Mesothelial cell of epicardium (in vitro differentiated cells): ENCODE measurements at places on chromosomes 6 and 20. TPM values are rescaled to one million over a fixed set of nuclear protein-coding genes. Genes with fewer than 3 reads are reported as not detected.
A peak's percentile ranks its signal among the peaks of the same experiment; 100 is the strongest.

DNA sequence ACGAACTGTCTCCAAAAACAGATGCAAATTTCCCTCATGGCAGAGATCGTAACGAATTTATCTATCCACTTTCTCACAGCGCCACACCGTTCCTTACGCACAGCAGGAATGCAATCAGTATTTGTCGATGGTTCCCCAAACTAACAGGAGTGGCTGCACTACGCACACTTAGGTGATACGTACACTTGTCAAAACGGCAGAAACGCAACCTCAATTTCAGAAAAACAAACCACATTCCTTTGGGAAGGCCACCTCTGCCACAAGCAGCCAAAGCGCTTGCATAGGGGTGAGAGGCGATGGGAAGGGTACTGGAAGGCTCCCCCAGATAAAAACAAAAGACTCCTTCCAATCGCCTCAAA, 638 bp downstream of the MDN1 start:
- DNase-seq, result no peak

The TMC2 gene
- total RNA-seq, result 0.07 to 0.11 TPM (median 0.09 TPM) in 3 replicates

The COL11A2 gene
- 12.6 to 14.4 TPM (median 14.2 TPM) in 3 replicates for total RNA-seq

DNA sequence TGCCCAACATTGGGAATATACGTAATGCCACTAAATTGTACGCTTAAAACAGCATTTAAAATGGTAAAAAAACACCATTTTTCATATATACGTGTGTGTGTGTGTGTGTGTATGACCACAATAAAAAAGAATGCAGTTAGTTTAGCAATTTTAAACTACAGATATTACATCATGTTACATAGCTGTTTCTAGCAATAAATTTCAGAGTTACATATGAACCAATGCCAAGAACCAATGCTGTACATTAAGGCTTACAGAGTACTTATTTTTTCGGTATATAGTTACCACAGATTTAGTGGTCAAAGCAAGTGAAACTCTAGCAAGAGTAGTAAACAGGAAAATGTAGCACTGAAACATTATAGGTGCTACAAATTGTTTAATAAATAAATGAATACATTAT, 119.3 kb downstream of the PDE10A start:
- DNase-seq, result no peak

The SERINC1 gene
- total RNA-seq, result 99.2 to 100 TPM (median 99.5 TPM) in 3 replicates

- no peak for DNase-seq
Measured at GRCh38 chr20:32140603-32141002, 31.1 kb downstream of the TM9SF4 start.

GRCh38 chr6:138572885-138573284, 73.6 kb upstream of the NHSL1 start:
- no peak for DNase-seq

The ARFGAP1 gene
- 193 to 210 TPM (median 208 TPM) in 3 replicates for total RNA-seq

The ZSCAN26 gene
- 26.6 to 29.2 TPM (median 26.9 TPM) in 3 replicates for total RNA-seq

The PTPRT gene
- 0.69 to 0.86 TPM (median 0.80 TPM) in 3 replicates for total RNA-seq

DNA sequence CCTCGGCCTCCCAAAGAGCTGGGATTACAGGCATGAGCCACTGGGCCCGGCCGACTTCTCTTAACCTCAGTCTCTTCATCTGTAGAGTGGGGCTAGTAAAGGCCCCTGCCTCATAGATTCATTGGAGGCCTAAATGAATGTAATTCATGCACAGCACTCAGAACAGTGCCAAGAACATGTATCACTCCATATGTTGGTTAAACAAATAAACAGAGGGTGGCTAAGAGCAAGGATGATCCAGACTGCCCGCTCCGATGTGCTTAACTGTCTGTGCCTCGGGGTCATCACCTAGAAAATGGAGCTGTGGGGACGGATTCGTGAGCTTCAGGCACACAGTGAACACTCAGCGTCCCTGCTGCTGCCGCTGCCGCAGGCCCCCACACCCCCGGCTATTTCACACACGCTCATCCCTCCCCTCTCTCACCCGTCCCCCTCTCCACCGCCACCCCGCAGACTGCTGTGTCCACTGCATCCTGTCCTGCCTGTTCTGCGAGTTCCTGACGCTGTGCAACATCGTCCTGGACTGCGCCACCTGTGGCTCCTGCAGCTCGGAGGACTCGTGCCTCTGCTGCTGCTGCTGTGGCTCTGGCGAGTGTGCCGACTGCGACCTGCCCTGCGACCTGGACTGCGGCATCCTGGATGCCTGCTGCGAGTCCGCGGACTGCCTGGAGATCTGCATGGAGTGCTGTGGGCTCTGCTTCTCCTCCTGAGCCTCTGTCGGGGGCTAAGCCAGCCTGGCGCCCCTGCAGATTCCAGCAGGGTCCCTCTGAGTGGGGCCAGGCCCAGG, 14.8 kb downstream of the MDFI start:
- DNase-seq, result peak; percentile 69

GRCh38 chr20:3890398-3890751, 1.2 kb downstream of the PANK2 start:
- no peak for DNase-seq

The DZANK1 gene
- 5.3 to 8.2 TPM (median 7.2 TPM) in 3 replicates for total RNA-seq

DNA sequence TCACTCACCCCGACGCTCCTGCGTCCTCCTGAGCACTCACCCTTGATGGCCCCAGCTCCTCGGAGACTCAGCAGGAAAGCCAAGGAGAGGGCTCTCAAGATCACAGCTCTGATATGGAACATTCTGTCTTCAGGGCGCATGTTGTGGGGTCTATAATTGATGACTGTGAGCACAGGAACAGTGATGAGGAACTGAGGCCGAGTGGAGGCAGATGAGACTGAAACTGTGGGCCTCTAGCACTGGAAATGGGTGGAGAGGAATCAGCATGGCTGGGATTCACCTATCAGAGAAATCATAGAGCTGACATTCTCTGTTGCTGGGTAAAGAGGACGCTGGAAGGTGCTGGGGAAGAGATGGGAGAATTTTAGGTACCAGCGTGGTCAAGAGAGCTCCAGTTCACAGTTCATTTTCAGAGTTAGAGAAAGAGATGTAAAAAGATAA, at the start of gene HLA-DPA1:
Gene HLA-DPA1, minus strand, starts transcription at position 219 of the 441 bp plus-strand sequence.
- no peak for DNase-seq

The OR2B6 gene
- not detected in 3 replicates for total RNA-seq

The PSORS1C1 gene
- total RNA-seq, result 0.29 to 1.1 TPM (median 0.72 TPM) in 3 replicates

- DNase-seq, result no peak
Measured at GRCh38 chr6:102623201-102623600, 1229.7 kb downstream of the GRIK2 start.

DNA sequence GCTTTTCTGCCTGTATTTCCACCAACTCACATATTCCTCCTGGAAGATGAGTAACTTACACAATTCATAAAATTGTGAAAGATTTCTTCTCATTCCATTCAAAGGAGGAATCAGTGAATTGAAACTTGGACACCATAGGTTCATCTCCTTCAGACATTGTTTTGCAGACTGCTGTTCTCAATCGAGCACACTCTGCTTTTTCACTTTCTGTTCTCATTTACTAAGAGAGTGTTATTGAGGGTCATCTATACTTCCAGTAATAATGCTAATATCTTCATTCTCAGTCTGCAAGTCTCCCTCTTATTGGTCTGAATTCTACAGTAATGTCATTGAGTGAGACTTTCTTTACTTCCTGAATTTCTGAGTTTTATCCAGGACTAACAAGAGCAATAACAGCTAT, 67.5 kb upstream of the FUT9 start:
- no peak for DNase-seq

The FKBP1C gene
- total RNA-seq, result 0.20 to 0.97 TPM (median 0.67 TPM) in 3 replicates

- DNase-seq, result no peak
Measured at GRCh38 chr6:154969796-154970195, 25.3 kb upstream of the TIAM2 start.

GRCh38 chr20:8616792-8617191, 452.1 kb upstream of the PLCB4 start:
- no peak for DNase-seq

- peak; percentile 46 for DNase-seq
Measured at GRCh38 chr20:19449051-19449450, 236.6 kb downstream of the SLC24A3 start.

The CFAP206 gene
- total RNA-seq, result 1.0 to 1.6 TPM (median 1.5 TPM) in 3 replicates

GRCh38 chr6:23655525-23655924, 470.5 kb upstream of the NRSN1 start:
- no peak for DNase-seq

DNA sequence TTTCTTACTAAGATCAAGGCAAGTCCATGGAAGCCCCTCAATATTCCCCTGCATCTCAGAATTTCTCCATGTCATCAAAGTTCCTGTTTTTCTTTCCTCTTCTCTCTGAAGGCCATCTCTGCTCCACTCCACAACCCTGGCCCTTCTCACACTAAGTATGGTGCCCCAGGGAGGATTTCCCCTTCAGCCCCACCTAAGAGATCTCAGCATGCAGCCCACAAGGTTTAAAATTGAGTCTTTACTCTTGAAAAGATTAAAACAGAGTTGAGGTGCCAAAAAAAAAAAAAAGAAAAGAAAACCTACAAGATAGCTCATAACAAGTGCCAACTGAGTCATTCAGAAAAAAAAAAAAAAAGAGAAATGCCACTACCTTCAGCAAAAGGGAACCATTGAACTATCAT, 36.5 kb upstream of the TNFAIP3 start:
- no peak for DNase-seq

The ASCC3 gene
- 45.6 to 48.3 TPM (median 47.7 TPM) in 3 replicates for total RNA-seq

The TP53TG5 gene
- 0.47 to 0.69 TPM in 2 of 3 replicates, not detected in the other for total RNA-seq

DNA sequence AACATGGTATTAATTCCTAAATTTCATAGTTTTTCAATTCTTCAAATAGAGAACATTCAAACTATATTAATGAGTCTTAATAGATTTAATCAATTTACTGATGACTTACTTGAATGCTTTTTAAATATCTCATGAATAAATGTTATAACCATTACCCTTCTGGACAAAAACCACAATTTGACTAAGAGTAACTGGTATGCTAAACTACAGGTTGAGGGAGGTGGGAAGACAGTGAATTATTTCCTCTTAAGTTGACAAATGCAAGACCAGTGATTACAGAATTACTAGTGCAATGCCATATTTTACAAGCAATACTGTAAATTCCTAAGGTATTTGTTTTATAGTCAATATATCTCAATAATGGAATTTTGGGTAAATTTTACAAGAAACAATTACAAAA, 65.1 kb downstream of the REV3L start:
- DNase-seq, result no peak

The FHL5 gene
- total RNA-seq, result 4.5 to 5.5 TPM (median 5.3 TPM) in 3 replicates

The DLL1 gene
- total RNA-seq, result 2.6 to 4.8 TPM (median 3.6 TPM) in 3 replicates
